CMK (cell line): ENCODE measurements at places on chromosomes 7 and 10.

GRCh38 chr10:102452672-102453340 is 1.5 kb upstream of the C10orf95 start:
- no peak for DNase-seq

- DNase-seq, result no peak
These were observed 72.9 kb downstream of the AOAH start for GRCh38 chr7:36651404-36651803.

DNA sequence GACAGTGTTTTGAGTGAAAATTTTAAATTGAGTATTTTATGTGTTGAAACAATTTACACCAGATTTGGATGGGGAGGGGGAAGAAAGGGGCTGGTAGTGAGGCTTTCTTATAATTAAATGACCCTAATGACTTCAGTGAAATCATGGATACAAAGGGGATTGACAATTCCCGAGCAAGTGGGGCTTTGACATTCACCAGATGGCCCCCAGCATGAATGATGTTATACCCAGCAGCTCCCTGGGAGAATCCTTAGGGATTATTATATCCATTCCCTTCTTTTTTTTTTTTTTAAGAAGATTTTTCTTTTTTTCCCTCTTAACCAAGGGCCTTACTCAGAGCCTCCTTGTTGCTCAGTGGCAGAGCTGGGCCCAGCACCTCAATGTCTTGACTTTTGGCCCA is 17.9 kb downstream of the PLPP4 start:
- no peak for DNase-seq

- no peak for DNase-seq
These were observed 141.2 kb downstream of the LYZL1 start for GRCh38 chr10:29430101-29430500.

- no peak for DNase-seq
These were observed 169.9 kb upstream of the PPP2R2D start for GRCh38 chr10:131730771-131731497.

DNA sequence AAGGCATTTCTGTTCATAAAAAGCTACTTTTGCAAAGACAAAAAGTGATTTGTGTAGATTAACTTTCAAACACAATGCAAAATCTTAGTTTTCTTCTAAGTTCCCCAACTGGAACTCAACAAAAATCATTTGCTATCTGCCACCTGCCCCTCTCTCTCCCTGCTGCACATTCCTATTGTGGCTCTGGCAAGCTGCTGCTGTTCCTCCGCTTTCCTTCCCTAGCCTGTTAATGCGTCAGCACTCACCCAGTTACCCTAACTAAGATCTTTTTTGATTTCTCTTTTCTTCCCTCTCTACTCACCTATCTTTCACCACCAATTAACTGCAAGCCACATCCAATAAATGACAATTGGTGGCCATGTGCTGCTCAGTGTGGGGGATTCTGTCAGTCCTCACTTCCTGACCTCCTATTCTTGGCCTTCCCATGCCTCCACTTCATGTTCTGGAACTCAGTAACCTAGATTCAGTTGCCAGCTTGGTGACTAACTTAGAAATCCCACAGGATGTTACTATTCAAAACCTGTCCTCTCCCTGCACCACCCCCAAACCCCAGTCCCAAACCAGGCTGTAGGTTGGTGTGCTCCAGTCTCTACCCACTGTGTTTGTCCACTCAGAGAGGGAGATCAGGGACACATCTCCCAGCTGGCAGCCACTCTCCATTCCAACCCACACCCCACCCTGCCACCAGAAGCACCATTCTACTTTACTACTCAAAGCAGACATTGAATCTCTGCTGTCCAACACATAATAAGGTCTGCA is 140.2 kb upstream of the CTTNBP2 start:
- no peak for DNase-seq

- DNase-seq, result no peak
These were observed 65.4 kb downstream of the CDK14 start for GRCh38 chr7:90661290-90662151.

GRCh38 chr10:71697938-71698709 is 21.5 kb downstream of the C10orf105 start:
- DNase-seq, result no peak

DNA sequence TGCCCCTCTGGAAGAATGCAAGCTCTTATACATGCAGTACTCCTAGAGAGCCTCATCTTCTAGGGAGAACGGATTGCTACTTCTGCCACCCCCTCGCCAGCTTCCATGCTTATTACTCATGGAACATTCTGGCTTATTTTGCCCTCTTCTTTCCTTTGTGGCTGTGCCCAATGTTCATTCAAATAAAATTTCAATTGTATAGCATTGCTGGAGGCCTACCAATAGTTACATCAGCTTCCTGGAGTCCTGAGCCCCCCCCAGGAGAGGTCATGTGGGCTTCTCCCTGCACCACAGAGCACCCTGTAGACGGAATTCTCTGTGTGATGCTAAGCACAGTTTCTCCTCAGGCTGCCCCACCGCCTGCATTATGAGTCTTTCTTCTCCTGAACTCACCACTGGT is 1094.0 kb downstream of the KCNMA1 start:
- DNase-seq, result no peak

DNA sequence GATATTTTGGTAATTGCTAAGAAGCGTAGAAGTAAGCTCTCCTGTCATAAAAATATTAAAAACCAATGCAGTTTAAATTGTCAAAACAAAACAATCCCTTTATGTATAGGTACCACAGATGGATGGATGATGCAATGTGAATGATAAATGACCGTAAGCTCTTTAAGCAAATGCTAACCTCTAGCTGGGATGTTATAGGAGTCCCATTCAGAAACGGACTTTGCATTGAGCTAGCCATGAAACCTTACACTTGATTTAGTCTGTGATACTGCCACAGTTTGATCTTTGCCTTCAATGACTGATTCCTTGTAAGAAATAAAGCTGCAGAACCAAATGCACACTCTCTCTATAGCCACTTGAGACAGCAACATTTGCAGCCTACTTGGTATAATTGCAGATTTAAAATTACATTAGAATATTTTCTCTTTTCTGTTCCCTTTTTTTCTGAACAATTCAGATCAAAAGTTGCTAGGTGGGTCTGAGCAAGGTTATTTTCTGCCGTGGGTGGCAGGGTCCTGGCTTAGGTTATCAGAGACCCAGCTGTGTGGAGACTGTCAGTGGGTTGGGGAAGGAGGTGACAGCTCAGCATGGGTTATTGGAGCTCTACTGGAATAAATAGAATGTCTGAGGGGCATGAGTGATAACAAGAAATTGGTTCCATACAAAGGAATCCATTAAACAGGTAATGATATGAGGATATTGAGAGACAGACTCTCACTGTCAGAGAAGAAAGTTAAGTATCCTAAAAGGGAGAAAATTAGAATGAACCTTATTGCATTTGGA is 258.8 kb upstream of the CDC14C start:
- no peak for DNase-seq

DNA sequence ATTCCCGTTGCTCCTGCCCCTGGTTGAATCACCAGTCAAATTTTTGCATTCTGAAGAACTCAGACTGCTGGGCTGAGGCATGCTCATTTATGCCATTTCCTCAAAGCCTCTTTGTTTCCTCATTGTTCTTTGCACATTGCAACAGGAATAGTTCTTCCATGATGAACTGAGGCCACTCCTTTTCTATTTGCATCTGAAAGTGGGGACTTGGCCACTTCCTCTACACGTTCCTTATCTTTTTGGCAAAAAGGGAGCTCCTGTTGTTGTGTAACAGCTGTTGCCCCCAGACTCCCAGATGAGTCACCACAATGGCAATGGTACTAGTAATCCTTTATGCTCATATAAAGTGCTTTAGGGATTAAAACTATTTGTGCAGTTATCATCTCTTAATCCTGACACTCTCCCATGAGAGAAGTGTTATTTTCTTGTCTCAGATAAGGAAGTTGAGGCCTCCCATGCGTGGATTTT is 20.1 kb upstream of the ITPRID1 start:
- no peak for DNase-seq

DNA sequence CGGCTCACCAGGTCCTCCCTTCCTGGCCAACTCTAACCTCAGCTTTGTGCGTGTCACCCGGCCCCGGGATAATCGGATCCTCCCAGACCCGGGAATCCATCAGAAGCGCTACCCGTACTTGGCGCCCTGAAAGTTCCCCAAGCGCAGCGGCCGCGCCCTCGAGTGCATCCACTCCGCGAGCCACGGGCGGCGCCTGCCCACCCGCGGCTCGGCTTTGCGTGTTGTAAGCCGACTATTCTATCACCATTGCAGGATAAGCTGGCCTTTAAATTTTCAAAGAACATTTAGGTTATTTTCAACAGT is 35.7 kb upstream of the EBLN1 start:
- no peak for DNase-seq

- DNase-seq, result no peak
These were observed 19.9 kb upstream of the IFIT1B start for GRCh38 chr10:89357975-89358374.

GRCh38 chr10:93006435-93007039 is 54.1 kb upstream of the CYP26C1 start:
- no peak for DNase-seq

DNA sequence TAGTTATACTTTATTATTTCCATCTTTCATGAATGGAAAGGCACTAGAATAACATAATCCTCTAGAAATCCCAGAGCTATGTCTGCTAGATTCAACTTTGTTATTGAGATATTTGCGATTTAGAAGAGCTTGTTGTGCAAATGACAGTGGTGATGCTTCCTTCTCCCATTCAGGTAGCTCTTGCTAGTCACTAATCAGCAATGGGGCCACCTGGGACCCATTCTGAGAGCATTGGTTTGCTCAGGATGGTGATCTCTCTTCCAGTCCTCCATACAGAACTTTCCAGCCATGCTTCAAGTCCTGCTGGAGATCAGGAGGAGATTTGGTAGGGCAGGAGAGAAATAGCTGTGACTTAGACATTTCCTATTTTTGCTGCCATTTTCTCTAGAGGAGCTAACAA is 65.8 kb upstream of the WNT16 start:
- DNase-seq, result no peak

DNA sequence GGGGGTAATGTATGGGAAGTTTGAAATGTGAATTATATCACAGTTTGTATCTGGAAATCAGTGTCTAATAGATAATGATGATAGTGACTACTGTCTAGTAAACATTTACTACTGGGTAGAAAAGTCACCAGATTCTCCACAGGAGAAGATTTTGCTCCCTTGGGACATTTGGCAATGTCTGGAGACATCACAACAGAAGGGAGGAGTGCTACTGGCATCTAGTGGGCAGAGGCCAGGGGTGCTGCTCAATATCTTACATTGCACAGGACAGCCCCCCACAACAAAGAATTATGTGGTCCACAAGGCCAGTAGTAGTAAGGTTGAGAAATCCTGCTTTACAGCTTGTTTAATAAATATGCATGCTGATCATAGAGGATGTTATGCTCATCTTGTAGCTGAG is 92.3 kb upstream of the PRPS1L1 start:
- no peak for DNase-seq

- DNase-seq, result no peak
These were observed 22.9 kb downstream of the ATE1 start for GRCh38 chr10:121904888-121905287.

- DNase-seq, result no peak
These were observed 40.3 kb downstream of the CPVL start for GRCh38 chr7:29105752-29106668.

DNA sequence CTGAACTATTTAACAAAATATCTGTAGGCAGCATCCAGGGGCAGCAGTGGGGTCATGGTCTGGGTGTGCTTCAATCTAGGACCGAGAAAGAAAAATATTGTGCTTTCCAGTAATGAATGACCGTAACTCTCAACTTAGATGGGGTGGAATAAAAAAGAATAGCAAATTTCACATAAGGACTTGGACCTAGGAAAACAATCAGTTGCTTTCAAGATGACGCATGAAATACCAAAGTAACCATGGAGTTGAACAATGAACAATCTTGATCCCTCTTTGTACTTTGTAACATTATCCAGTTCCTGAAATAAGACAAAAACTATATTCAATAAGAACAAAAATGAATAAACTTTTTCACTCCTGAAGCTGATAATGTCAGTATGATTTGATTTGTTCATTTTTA is 167.1 kb downstream of the C7orf25 start:
- DNase-seq, result no peak

DNA sequence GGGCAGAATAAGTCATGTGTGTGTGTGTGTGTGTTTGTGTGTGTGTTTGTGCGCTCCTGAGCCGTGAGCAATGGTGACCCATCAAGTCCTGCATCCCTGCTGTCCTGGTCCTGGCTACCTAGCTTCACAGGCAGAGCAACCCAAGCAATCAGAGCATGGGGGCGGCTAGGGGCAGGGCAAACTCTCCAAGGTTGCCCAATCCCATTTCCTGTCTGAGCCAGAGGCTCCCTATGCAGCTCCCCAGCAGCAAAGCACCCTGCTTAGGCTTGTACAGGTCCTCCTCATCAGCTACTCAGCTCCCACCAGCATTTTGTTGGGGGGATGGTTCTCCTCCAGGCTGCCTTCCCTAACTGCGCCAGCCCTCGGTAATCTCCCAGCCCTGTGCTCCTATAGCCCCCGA is 31.1 kb upstream of the CRHR2 start:
- DNase-seq, result no peak

DNA sequence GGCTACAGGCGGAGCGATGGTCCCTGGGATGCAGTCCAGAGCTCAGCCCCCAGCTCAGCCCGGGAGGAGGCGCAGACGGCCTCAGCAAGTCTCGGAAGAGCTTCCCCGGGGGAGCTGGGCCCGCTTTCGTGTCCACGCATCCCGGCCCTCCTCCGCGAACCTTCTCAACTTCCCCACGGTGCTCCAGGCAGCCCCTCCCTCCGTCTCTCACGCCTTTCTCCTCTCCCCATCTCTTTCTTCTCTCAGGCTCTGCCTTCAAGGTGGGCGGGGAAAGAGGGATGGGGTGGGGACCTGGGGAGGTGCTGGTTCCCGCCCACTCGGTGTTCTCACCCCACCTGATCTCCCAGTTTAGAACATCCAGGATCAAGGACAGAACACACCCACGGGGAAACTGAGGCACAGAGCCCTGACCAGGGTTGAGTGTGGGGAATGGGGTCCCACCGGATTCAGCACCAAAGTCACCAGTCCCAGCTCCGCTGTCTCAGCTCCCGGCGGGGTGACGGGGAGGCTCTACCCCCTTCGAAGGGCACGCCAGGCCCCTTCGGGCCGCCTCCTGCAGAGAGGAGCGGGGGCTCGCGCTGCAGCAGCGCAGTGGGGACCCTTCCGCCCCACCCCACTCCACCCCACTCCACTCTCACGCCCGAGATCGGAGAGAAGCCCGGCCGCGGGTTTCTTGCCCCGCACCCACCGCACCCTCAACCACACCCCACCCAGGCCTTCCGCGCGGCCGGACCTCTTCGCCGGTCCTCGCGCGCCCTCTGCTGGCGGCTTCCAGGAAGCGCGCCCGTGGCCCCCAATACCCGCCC is 18.2 kb downstream of the POLL start:
- DNase-seq, result peak; percentile 58

DNA sequence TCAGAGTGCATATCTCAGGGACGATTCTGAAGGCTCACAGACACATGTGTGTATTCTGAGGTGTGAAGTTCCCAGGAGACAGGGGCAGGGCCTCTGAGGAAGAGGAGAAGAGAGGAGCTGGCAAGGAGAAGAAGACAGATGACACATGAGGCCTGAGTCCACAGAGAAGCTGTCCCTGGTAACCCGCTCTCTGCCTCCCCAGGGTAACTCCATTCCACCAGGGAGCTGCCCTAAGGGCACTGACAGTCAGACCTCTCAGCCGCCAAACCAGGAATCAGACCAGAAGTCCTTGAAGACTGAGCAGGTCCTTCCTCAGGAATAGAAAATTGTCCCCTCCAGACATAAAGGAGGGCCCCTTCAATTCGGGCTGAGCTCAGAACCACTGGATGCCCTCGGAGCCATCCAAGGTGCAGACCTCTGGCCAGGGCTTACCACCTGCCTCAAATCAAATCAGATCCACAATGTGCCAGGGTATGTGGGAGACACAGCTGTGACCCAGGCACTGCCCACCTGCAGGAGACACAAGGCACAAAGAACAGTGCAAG is 57.4 kb downstream of the TLL2 start:
- DNase-seq, result no peak
